ENCODE measurements at places on chromosomes 4 and X.

DNA sequence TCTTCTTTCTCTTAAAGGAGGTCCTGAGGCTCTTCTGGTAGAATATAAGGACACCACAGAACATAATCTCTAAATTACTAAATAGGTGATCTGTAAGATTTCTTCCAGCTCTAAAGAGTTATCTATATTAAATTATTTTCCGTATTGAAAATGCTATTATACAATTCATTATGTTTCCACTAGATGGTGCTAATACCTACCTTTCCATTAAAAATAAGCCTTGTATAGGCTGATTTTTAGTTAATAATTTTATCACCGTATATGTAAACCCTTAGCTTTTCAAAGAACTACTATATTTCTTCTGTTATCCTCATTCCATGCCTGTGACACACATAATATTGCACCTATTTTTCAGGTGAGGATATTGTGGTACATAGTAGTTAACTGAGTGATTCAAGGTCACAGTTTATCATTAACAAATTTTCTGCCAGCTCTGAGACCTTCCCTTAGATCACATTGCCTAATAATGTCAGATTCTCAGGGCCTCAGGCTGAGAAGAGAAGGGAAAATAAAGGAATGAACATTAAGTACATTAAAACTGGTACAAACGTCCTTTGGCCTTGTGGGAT lies 138.8 kb downstream of the TEX11 start:
- no peak for DNase-seq

DNA sequence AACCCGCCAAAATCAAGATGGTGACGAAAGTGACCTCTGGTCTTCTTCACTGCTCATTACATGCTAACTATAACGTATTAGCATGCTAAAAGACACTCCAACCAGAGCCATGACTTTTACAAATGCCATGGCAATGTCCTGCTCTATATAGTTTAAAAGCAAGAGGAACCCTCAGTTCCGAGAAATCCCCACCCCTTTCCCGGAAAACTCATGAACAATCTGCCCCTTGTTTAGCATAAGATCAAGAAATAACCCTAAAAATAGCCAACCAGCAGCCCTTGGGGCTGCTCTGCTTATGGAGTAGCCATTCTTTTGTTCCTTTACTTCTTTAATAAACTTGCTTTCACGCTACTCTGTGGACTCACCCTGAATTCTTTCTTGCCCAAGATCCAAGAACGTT lies 463.5 kb upstream of the FAM241A start:
- no peak for DNase-seq

- DNase-seq: no peak
Measured at GRCh38 chr4:971666-972500, 1.5 kb downstream of the DGKQ start.

GRCh38 chr4:41050116-41050515 lies 164.2 kb downstream of the APBB2 start:
- no peak for DNase-seq

DNA sequence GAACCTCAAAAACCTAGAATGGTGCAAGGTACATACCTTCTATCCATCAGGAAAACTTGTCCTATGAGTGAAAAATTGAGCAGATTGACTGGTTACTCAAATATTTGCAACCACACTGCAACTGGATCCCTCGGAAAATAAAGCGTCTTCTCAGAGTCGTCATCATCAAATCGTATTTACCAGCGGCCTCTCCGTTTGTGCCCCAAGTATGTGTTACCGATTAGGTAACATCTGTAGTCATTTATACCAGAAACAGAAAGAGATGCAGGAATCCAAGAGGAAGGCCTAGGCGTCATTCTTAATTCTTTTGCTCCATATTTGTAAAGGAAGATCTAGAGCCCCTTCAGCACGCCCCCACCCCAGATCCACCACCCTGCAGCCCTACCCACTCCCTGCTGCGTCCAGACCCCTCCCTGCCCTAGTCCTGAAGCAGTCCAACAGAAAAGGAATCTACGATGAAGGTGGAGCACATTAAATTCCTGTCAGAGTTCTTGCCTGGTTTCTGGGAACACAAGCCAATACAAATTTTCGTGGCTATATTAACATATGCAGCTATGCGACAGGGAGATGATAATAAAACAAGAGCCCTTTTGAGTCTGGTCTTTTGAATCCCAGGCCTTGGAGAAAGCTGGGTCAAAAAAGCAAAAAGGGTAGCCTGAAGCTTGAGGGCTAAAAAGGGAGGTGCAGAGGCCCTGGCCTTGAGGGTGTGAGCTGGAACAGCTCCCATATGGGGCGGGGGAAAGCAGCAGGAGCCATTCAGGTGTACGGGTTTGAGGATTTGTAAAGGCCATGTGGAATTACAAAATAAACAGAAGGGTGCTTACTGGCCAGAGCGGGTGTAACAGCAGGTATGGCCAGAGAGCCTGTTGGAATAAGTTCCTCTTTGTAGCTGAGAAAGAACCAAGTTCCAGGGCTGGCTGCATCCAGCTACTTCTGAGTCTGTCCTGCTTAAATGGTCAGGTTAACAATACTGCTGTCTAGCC lies 77.0 kb downstream of the ZNF827 start:
- DNase-seq: peak; percentile 33

GRCh38 chr4:31651541-31651940 lies 931.4 kb downstream of the PCDH7 start:
- DNase-seq: no peak

DNA sequence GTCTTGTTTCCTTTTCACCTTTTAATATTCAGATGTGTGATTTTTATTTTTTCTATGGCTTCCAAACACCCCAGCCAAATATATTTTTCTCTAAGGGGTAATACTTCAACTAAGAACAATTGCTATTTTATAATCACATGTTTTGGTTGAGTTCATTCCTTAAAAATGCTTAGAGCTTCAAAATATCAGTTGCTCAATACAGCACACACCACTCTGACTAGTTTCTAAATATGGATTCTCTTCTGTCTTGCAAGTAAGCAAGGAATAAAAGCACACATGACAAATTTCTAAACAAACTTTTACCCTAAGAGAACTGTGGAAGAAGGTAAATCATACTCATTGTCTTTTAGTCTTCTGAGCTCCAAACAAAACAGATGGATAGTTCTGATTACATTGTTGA lies 27.2 kb downstream of the ANTXR2 start:
- no peak for DNase-seq

DNA sequence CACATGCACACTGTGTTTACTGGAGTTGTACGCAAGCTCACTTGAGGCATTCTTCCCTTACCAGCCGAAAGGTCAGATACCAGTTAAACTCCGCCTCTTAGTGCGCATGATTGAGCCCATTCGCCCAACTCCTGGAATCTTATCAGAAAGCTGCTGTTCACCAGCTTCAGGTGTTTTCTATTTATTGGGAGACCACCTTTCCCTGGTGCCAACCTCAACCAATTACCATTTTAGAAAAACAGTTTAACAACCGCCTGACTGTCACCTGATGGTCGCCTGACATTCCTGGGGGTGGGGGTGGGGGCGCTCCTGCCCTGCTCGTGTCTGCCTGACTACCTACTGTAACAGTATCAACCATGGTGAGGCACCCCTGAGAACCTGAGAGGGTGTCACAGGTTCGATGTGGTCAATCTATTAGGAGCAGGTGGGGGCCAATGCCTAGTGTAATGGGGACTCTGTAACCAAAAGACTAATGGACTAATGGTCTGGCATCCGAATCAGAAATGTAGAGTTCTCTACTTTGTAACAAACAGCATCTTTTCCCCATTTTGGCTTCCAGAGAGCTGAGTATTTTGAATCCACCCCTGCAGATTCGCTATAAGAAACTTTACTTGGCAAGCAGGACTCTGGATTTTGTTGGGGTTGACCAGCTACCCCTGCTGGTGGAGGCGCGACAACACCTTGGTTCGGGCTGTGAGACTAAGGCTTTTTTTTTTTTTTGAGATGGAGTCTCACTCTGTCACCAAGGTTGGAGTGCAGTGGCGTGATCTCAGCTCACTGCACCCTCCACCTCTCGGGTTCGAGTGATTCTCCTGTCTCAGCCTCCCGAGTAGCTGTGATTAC lies 58.2 kb upstream of the ZNF157 start:
- no peak for DNase-seq

DNA sequence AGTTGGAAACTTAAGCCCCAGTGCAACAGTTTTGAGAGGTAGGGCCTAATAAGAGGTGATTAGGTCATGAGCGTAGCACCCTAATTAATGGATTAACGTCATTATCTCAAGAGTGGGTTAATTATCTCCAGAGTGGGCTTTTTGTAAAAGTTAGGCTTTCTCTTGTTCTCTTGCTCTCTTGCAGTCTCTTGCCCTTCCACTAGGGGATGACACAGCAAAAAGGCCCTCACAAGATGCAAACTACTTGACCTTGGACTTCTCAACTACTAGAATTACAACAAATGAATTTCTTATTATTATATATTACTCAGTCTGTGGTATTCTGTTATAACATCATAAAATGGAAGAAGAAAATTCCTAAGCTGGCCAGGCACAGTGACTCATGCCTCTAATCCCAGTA lies 22.1 kb upstream of the NDST3 start:
- DNase-seq: no peak

DNA sequence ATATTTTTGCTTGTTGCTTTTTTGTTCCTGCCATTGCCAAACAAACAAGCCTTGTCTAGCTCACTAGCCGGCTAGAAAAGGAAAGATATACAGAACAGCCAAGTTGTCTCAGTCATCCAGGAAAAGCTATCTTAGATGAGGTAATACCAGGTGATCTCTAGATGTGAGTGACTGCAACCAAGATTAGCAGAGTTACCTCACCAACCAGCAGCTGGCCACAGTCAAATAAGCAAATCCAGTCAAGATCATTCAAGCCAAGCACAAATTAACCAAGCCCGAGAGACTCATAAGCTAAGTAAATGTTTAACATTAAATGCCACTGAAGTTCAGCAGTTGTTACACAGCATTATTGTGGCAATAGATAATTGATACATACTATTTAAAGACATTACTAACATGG lies 108.6 kb downstream of the CENPC start:
- DNase-seq: no peak

DNA sequence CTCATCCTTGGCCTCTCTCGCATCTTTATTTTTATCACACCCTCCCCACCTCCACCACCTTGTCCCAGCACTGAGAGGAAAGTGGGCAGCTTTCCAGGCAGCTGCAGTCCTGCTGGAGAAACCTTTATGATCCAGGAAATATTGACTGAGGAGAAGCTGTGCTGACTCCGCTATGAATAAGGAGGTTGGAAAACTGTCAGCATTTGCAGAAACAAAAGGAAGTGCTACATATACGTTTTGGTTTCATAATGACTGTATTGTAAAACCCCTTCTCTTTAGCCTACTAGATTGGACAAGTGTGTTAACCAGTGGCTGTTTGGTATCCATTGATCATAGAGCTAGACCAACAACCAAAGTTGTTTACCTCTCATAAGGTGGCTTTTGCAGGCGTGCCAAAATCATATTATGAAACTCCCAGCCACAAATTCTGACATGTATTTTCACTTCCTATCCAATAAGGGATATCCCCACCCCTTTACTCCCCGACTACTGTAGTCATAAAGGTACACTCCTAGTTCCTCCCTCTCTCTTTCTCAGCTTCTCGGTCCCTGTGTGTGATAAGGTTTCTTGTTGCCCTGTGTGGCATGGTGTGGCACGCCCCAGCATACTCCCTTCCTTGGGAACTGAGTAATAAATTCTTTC lies 88.4 kb downstream of the GPR143 start:
- DNase-seq: no peak

Data from breast epithelium (tissue), 4 donors.